NCI-H82 (cell line): ENCODE measurements at places on chromosomes 16 and 17.

DNA sequence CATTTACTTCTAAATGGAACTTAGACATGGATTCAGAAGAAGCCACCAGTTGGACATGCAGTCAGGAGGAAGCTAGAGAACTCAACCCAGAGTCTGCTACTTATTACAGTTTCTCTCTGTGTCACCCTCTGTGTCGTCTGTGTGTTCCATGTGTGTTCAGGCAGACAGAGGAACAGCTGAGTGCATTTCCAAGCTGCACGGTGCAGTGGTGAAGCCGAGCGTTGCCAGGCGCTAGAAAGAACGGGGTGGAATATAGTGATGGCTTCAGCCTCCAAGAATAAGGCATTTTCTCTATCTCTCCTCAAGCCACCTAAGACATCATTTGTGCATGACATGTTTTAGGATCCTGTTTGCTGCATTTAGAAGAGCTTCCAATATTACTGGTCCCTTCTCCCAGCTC, 101.1 kb upstream of the CCL2 start:
- no peak for DNase-seq

GRCh38 chr17:30809867-30810266, 14.6 kb downstream of the CRLF3 start:
- no peak for DNase-seq

DNA sequence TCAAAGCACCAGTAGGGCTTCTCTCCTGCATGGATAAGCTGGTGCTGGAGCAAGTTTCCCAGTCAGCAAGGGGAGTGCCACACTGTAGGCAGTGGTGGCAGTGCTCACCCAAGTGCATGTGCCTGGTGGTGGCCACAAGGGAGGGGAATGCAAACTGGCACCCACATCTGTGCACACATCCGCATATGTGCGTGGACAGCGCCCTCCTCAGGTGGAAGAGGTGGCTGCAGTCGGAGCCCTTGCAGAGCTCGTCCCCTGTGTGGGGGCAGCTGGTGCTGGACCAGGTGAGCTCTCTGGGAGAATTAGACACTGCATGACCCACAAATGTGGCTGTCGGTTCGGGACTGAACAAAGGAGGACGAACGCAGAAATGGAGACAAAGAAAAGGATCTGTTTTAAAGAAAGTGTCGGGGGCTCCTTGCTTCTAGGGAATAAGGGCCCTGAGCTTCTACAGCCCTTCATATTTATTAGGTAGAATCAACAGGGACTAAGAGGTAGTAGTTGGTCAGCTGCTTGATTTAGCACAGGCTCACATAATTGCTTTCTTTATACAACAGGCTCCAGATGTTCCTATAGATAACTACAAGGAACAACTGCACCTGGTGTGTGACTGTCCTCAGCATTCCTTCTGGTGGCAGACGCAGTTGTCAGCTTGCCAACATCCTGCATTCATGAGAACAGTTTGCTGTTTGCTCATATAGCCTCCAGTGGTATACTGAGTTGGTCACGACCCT, 5.3 kb upstream of the ZNF689 start:
- peak; percentile 56 for DNase-seq

DNA sequence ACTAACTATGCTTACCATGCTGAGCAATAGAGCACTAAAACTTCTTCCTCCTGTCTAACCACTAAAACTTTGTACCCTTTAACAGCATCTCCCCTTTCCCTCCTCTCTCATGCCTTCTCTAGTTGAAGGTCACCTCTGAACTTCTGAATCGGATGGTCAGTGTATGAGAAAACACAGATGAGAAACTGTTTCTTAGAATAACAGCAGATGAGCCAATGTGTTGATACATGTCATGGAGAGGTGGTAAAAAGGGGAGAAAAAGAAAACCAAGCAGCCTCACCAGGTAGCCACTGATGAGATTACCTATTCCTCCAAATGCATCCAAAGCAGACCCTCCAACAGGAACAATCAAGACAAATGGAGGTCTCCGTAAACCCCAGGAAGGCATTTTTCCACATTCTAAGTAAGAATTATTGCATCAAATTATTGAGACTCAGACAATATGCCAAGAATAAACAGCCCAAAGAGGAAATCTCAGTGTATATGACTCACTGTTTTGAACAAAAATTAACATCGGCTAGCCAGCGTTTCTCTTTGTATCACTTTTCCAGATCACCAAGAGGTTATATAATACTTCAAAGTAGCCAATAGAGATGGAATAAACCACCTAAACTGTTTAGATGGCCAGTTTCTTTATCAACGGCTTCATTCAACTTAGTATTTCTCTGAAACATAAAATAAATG, 793.3 kb upstream of the SOX9 start:
- no peak for DNase-seq

GRCh38 chr16:10876799-10877341, at the start of gene CIITA:
Gene CIITA, plus strand, starts transcription at chr16:10877202. Its CDS starts 129 bp downstream, at chr16:10877331.
- peak; percentile 22 for DNase-seq

DNA sequence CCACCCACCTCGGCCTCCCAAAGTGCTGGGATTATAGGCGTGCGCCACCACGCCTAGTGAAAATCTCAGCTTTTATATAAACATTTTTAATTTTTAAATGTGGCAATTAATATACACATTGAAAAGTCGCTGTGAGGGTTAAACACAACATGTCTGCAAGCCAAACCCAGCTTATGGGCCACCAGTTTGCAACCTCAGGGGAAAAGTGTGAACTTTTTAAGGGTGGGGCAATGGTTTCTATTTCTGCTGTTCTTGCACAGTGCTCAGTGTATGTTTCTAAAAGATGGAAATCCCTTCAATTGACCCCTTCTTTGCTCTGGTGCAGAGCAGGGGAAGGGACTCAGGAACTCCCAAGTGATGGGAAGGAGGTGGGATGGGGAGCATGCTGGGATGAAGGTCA, 18.3 kb upstream of the SUPT4H1 start:
- no peak for DNase-seq
